ENCODE measurements at places on chromosomes 4 and X. TPM values are rescaled to one million over a fixed set of nuclear protein-coding genes. Genes with fewer than 3 reads are reported as not detected.

GRCh38 chr4:102600689-102601088, 99.5 kb downstream of the NFKB1 start:
- DNase-seq = no peak

DNA sequence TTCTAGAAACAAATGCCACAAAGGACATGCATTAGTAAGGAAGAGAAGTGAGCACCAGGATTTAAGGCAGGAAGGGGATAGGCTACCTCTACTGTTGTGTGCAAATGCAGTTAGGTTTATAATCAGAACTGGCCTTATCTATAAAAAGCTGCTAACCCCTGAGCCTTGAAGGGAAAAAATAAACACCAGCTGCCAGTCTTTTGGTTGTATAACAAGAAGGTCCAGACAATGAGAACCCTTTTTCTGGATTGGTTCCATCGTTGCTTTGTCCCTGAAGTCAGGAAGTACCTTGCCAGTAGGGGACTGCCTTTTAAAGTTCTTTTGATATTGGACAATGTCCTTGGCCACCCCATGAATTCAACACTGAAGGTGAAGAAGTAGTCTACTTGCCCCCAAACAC, 126.7 kb upstream of the OTUD4 start:
- DNase-seq = no peak

DNA sequence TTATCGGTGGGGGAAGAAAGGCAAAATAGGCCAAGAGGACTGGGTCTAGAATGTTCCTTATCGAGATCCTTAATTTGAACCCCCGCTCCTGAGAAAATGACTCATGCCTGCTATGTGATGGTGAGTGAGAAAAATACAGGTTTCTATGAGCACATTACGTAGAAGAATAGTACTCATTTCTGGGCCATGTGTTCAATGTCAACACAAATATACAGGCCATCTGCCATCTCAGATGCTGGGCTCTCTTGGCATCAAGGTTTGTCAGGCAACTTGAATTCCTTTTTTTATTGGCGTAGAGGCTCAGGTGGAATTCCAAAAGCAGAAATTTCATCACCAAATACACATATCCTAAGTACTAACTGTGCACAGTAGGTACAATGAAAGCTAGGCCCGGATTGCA, 81.4 kb upstream of the TRIM2 start:
- no peak for DNase-seq

Gene CFAP299
- not detected for total RNA-seq

DNA sequence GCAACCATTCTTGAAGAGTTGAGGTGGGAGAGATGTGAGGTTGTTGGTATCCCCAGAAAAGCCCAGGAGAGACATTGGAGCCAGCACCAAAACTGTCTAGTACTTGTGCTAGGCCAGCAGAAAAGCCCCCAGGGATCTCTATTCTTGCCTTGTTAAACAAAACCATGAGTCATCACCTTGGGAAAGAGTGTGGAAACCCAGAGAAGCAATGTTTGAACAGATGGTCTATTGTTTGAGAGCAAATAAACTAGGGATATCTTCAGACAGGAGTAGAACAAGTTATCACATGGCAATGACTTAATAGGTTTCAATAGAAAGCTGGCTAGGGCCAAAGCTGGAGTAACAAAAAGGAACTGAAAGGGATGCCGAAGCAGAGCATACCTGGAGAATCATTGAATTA, 195.7 kb upstream of the CASK start:
- DNase-seq = no peak

GRCh38 chr4:37715889-37716402, 29.8 kb upstream of the RELL1 start:
- DNase-seq = peak; percentile 45

Gene PGM2
- total RNA-seq = 41.5 TPM

DNA sequence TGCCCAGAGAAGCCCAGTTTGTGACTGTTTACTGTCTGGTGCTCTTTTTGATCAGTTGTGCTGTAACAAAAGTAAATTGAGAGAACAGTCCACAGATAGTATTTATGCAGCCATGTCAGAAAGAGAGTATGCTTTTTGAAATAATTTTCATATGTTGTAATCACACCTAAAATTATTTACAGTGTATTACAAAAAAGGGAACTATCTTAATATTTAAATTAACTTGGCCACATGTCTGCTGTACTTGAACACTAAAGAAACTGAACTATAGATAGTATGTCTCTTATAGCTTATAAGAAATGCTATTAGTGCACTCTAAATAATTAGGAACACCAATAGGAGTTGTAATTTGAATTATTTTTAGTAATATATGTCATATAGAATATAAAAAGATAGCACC, 30.2 kb downstream of the KIAA0232 start:
- DNase-seq = no peak

Measured in activated T-cell treated with anti-CD3 and anti-CD28 coated beads, Interleukin-2, amount 50 U/mL, for 72 hours (primary cell).